ENCODE measurements at places on chromosomes 6 and 20.

DNA sequence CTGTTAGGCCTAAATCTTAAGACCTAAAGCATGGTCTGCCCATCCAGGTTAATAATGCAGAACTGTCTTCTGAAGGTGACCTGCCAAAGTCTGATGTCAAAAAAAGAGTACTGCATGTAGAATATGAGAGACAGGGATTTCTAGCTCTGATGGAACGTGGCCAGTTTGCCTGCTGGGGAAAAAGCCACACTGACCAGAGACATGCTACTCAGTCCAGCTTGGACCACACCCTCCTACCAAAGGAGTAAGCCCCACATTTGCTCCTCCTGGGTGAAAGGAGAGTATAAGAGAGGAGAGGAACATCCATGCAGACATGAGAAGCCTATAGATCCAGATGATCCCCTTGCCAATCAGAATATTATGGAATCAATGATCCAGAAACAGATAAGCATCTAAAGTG lies 229.9 kb upstream of the RUNX2 start:
- DNase-seq: no peak

GRCh38 chr6:33277663-33278391 lies 904 bp downstream of the B3GALT4 start:
- no peak for DNase-seq

DNA sequence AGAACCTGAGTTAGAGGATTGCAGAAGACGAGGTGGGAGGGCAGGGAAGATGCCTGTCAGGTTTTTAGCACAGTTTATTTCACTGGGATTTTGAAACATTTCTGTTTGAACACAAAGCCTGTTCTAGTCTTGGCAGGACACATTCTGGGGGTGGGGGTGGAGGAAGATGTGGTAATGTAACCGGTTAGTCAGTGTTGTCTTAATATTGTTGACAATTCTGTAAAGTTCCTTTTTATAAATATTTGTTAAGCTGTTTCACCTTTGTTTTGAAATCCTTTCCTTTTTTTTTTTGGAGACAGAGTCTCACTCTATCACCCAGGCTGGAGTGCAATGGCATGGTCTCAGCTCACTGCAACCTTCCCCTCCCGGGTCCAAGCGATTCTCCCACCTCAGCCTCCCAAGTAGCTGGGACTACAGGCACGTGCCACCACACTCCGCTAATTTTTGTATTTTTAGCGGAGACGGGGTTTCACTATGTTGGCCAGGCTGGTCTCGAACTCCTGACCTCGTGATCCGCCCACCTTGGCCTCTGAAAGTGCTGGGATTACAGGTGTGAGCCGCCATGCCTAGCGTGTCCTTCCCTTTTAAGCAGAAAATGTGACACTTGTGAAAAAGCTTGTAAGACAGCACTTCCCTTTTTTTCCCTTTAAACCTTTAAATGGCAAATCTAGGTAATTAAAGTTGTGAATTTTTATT lies 20.2 kb downstream of the SLC9A8 start:
- DNase-seq: no peak

DNA sequence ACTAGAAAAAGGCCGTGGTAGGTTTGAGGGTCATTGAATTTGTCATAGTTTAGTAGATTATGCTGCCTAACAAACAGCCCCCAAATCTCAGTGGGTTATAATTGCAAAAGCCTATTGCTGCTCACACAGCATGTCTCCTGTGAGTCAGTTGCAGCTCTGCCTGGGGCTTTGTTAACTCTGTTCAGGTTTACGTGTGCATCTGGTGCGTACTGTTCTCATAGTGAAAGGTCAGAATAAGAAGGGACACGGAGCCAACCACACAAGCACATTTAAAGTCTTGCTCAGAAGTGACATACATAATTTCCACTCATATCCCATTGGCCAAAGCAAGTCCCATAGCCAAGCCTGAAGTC lies 48.1 kb upstream of the BMP2 start:
- DNase-seq: no peak

GRCh38 chr6:30914854-30915590 lies 984 bp downstream of the VARS2 start:
- no peak for DNase-seq

DNA sequence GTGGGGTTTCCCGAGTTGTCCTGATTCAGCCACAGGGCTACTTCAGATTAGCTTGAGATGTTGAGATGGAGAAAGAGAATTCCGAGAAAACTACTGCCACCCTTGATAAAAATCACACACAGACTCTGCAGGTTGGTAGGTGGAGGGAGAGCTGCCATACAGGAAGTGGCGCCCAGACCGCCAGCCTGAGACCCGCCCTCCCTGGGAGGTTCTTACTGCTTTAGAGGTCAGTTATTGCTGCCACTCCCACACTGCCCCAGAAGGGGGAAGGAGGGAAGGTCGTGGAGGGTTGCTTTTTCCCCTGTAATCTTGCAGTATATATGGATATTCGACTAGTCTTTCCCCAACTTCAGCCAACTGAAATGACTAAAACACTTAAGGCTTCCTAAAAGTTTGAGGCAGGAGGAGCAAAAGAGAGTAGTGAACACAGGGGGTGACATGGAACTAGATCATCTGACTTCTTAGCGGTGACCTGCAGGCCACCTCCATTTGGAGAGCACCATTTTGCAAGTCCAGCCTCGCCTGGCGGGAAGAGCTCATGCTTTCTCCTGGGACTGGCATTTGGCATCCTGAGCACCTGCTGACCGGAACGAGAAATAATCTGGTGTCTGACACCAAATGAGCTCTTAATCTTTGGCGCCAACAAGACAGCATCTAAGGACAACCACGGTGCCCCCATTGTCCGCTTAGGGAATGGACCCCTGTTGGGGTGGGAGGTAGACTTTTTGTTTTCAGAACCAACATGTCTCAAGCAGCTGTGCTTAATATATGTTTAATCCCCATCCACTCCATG lies 35.7 kb upstream of the SLC22A1 start:
- no peak for DNase-seq
